ENCODE measurements at places on chromosomes 3 and 15.

- DNase-seq, result no peak
Measured at GRCh38 chr3:102481050-102481449, 46.2 kb downstream of the ZPLD1 start.

- DNase-seq, result no peak
Measured at GRCh38 chr3:11221818-11222415, 50.3 kb upstream of the ATG7 start.

DNA sequence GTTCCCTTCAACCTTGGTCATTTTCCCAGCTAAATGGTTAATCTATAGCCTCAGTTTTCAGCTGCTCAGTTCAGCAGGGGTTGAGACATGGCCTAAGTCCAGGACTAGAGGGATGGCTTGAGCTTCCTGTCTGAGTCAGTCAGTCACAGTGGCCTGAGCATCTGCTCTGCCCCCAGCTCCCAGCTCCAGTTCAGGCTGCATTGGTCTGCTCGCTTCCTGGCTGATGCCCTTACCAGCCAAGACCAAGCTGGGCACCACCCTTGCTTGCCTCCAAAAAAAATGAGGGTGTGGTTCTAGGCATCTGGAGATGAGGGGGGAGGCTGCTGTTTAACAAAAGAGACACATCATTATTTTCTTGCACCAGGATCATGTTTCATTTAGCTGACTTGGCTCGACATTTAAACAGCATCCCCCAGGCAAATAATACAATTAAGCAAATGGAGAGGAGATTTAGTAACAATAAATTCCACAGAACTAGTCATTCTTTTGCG is 70.7 kb downstream of the WNT5A start:
- peak; percentile 82 for DNase-seq

GRCh38 chr15:99076555-99077308 is 28.1 kb upstream of the SYNM start:
- peak; percentile 75 for DNase-seq

DNA sequence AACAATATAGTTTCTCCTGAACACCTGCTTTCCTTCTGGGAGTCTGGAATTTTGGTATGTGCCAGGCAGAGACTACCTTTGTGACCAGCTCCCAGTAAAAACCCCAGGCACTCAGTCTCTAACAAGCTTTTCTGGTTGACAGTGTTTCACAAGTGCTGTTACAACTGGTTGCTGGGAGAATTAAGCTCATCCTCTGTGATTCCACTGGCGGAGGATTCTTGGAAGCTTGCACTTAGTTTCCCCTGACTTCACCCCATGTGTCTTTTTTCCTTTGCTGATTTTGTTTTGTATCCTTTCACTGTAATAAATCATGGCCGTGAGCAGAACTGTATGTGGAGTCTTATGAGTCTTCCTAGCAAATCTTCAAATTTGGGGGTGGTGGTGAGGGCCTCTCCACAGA is 5.7 kb upstream of the TAGLN3 start:
- DNase-seq, result no peak

DNA sequence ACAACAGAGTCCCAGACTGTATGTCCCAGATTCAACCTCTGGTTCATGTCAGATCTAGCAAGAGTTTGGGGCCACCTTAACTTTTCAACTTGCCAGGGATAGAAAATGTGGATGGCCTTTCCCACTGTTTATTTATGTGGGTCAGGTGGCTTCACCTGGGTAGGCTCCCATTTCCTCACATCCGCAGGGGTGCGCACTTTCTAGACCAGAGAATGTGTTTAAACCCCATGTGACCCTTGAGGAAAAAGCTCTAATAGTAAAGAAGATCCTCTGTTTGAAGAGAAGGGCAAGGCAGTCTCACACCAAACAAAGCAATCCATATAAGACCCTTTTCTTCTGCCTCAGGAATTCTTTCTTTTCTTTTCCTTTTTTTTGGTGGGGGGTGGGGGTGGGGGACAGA is 167.2 kb upstream of the TSC22D2 start:
- DNase-seq, result no peak

DNA sequence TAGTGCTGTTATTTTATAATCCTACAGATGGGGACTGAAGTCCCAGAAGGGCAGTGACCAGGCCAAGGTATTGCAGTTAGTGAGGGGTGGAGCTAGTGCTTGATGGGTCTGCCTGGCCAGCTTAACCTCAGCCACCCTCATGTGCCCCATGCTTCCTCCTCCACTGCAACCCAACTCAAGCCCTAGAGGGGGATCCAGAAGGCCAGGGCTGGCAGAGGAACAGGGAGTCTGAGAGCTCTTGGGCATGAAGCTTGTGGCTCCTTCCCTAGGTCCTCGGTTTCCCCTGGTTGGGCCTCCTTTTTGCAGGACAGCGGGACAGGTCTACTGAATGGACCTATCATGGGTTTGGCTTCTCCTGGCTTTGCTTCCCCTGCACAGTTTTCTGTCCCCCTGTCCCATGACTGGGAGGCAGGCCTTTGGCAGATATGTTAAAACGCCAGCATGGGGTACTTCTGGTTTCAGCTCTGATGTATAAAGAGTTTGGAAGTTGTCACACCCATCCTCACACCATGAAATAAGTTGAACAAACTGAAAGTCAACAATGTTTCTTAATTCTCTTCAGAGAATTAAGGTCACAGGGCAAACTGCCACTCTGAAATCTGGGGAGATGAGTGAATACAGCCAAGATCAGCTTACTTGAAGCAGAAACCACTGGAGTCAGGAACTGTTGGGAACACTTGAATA is 103.3 kb downstream of the SMAD6 start:
- no peak for DNase-seq

- DNase-seq, result no peak
Measured at GRCh38 chr3:4503050-4503449, 9.9 kb downstream of the ITPR1 start.

DNA sequence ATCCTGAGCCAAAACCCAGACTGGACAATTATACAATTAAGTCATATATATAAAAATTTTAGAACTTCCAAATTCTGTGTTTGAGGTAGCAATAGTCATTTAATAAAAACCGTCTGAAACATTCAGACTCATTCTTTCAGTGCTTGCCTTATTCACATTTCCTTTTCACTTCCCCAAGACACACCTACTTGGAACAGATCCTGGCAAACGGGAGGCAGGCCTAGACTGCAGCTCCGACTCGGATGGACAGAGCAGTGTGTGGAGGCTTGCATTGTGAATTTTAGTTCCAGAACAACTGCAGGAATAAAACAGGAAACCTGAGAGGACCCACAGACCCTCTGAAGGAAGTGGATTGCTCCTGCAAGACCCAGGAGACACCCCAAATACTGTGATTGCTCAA is 341.4 kb downstream of the CNTN3 start:
- no peak for DNase-seq
